Astrocyte (in vitro differentiated cells and primary cell): ENCODE measurements at places on chromosomes 3 and 15. TPM values are rescaled to one million over a fixed set of nuclear protein-coding genes. Genes with fewer than 3 reads are reported as not detected.

MNS1 gene
- total RNA-seq, result 0.86 and 1.6 TPM in 2 replicates

LMCD1 gene
- 374 and 437 TPM in 2 replicates for total RNA-seq

STXBP5L gene
- 1.6 and 2.1 TPM in 2 replicates for total RNA-seq

CLDN11 gene
- total RNA-seq, result 0.22 and 0.70 TPM in 2 replicates

CILP gene
- 1.1 and 3.6 TPM in 2 replicates for total RNA-seq

DNA sequence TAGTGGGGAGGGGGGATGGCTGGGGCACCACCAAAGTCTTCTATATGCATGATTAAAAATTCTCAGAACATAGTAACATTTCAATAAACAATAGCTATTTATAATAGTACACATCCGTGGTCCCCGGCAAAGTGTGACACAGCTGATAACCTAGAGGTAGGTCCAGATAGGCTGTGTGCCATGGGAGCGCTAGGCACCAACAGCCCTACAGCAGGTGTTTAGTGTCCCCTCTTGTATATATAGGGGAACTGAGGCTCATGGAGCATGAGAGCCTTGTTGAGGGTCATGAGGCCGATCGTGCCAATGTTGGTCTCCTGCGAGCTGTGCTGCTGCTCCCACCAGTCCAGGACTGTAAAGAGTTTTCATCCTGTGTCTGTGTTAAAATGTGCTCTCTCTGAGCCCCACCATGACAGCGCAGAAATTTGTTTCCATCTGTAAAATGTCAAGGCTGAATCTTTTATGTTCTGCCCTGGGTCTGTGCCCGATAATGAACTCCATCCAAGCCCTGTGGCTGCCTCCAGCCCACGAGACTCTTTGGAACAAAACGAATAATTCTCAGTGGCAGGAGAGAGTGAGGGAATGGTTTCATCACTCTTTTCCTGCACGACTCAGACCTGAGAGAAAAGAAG is 14.5 kb downstream of the TMEM158 start:
- no peak for DNase-seq
- peaks cover 4% of the 10 kb centered on the region for H3K4me1 ChIP-seq
- H3K4me3 ChIP-seq, result no peak overlapping the region
- no peaks in the 10 kb centered on the region for H3K27me3 ChIP-seq
- no peaks in the 10 kb centered on the region for H3K36me3 ChIP-seq

DNA sequence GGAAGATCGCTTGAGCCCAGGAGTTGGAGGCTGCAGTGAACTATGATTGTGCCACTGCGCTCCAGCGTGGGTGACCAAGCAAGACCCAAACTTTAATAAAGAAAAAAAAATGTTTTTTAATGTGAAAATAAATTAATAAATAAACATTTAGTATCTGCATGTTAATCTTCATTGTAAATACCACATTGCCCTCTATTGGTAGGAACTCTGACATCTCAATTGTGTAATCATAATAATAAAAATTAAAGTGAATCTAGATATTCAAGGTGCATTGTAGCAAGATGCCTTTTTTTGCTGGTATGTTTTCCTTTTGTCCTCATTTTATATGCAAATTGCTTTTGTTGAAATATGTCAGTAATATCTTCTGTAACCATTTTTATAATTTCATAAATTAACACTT is 95.0 kb upstream of the LIMD1 start:
- H3K4me3 ChIP-seq, result no peak overlapping the region
- H3K36me3 ChIP-seq, result peaks cover 8% of the 10 kb centered on the region
- H3K4me1 ChIP-seq, result no peaks in the 10 kb centered on the region
- DNase-seq, result peak; percentile 34
- H3K27me3 ChIP-seq, result no peaks in the 10 kb centered on the region

DNA sequence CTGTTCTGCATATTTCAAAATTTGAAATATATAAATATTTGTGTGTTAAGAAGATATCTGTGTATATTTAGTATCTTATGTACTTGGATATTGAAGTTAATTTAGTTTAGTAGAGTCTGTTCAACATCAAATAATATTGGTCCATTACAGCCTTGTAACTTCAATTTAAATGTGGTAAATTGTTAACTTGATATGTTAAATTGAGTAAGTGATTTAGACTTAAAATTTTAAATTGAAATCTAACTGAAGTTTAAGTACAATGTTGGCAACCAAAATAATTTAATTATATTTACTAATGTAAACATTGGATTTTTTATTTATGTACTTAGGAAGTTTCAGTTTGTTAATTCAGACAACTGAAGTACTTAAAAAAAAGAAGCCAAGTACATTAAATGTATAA is 343.9 kb upstream of the DNAJC19 start:
- no peaks in the 10 kb centered on the region for H3K4me1 ChIP-seq
- H3K4me3 ChIP-seq, result no peak overlapping the region
- no peak overlapping the region for H3K27ac ChIP-seq

DNA sequence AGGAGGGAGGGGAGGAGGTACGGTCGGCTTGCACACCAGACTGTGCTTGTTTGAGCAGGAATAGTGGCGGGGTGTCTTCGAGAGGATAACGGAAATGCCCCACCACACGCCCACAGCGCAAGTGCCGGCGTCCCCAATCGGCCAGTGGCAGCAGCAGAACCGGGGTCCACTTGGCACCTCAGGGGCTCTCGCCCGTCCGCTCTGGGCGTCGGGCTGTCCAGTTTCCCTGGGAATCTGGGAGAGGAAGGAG is 53.7 kb downstream of the CCDC54 start:
- DNase-seq, result no peak
- H3K36me3 ChIP-seq, result no peaks in the 10 kb centered on the region
- H3K4me1 ChIP-seq, result peaks cover 7% of the 10 kb centered on the region
- peak overlapping the region; percentile 71 for H3K4me3 ChIP-seq

DNA sequence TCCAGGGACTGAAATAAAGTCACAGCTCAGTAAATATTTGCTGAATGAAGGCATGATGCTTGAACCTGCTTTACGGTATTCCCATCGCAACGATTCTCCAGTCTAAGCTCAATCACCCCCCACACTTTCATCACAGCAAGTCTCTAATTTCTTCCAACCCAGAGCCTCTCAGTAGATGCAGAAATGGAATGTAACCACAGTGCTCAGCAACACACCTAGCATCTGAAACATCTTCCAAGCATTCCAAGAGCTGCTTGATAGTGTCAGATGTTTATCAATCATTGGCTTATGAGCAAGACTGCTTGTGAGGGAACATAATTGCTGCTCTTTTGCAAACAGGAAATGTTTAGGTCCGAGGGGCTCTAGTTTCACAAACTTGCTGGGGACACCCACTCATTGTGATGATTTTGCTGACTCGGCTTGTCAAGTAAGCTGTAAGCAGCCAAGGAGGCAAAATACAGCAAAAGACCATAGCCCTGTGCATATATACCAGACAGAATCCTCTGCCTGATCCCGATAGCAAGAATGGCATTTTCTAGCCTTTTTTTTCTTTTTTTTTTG is 751.2 kb downstream of the NR2F2 start:
- H3K27ac ChIP-seq, result no peak overlapping the region
- no peaks in the 10 kb centered on the region for H3K4me1 ChIP-seq
- no peak overlapping the region for H3K4me3 ChIP-seq
- H3K27me3 ChIP-seq, result peaks cover 12% of the 10 kb centered on the region
- no peaks in the 10 kb centered on the region for H3K36me3 ChIP-seq
